ENCODE measurements at places on chromosomes 4 and X. TPM values are rescaled to one million over a fixed set of nuclear protein-coding genes. Genes with fewer than 3 reads are reported as not detected.

Gene FAM241A
- total RNA-seq, result 2.4 TPM

Gene KDR
- total RNA-seq, result not detected

Gene TRPC5OS
- total RNA-seq, result not detected

Gene CLDN22
- total RNA-seq, result not detected

Gene SRPK3
- total RNA-seq, result 0.07 TPM

Gene UNC5C
- total RNA-seq, result not detected

Gene NLGN4X
- not detected for total RNA-seq

Gene FANCB
- total RNA-seq, result 2.3 TPM

Gene ESX1
- total RNA-seq, result not detected

Gene GASK1B
- 3.2 TPM for total RNA-seq

Gene DGKK
- not detected for total RNA-seq

Gene CT45A2
- total RNA-seq, result not detected

Gene POU3F4
- not detected for total RNA-seq

Gene AMBN
- not detected for total RNA-seq

Gene GPR82
- total RNA-seq, result not detected

Gene GPC3
- total RNA-seq, result 6.9 TPM

Gene HMX1
- not detected for total RNA-seq

All from airway epithelial cell (primary cell).